Left forelimb (tissue), 1 donor: ENCODE measurements at places on chromosomes 1 and 21.

DNA sequence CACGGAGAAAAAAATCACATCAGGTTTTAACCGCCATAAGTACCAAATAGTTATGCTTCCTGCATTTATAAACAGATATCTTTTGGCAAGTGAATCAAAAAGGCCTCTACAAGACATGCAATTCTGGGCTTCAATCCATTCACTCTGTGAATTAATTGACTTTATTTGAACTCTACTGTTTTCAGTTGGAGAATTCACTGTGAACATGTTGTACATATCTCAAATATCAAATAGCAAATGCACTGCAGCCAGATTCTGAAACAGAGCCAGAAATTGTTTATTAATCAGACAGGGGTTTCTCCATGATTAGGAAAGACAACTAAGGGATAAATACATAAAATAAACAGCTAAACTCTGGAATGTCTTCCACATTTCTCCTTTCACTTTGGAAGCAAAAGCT is 445.4 kb upstream of the NFIA start:
- DNase-seq: no peak

GRCh38 chr1:38003261-38004250 is 1.8 kb downstream of the FHL3 start:
- no peak for DNase-seq

GRCh38 chr1:152109231-152109997 is 5.8 kb downstream of the TCHH start:
- DNase-seq: no peak

- no peak for DNase-seq
Measured at GRCh38 chr1:53892911-53893310, 1.1 kb upstream of the DIO1 start.

- DNase-seq: no peak
Measured at GRCh38 chr21:28397040-28397439, 595.6 kb downstream of the LTN1 start.

GRCh38 chr1:193558491-193559028 is 372.1 kb upstream of the B3GALT2 start:
- no peak for DNase-seq
